ENCODE measurements at places on chromosomes 7 and 10. TPM values are rescaled to one million over a fixed set of nuclear protein-coding genes. Genes with fewer than 3 reads are reported as not detected.

OPN1SW gene
- not detected for total RNA-seq

CC2D2B gene
- not detected for total RNA-seq

TSPAN15 gene
- total RNA-seq: 1.9 TPM

SRPK2 gene
- total RNA-seq: 39.7 TPM

SLC12A9 gene
- total RNA-seq: 16.7 TPM

FZD1 gene
- 2.3 TPM for total RNA-seq

Measured in activated naive CD4-positive, alpha-beta T cell treated with anti-CD3 and anti-CD28 coated beads, Interleukin-2, amount 50 U/mL, for 72 hours (primary cell).